ENCODE measurements at places on chromosomes 12 and 14. TPM values are rescaled to one million over a fixed set of nuclear protein-coding genes. Genes with fewer than 3 reads are reported as not detected.

DNA sequence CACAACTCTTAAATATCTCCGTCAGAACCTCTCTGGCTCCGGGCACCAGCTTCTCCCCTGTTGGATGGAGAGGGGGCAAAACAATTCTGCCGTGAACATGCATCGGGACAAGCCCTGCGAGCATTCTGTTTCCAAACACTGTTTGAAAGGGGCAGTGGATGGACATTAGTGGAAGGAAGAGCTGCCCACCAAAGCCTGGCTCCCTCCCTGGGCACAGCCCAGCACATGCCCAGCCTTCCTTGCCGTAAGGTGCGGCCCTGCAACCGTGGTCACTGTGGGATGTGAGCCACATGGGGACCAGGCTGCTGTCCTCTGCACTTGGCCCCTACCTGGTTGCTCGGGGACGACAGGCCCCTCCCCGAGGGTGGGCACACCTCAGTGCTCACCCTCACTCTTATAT is 54.0 kb downstream of the TRAFD1 start:
- DNase-seq: no peak

DNA sequence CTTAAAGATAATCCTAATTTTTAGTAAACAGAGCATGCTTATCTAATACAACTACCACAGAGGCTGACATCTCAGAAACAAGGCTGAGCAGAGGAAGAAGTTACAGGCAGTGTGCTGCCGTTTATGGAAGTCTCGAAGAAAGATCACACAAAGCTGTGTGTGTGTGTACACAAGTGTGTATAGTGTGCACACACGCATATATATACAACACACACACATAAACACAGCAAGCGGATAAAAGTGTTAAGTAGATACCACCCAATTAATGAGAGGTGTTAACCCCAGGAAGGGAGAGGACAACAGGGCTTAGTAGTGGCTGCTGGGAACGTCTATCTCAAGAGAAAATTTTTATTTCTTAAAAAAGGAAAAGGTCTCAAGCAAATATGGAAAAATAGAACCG is 15.3 kb downstream of the CCDC88C start:
- no peak for DNase-seq

- no peak for DNase-seq
Measured at GRCh38 chr14:80776657-80777056, 164.9 kb downstream of the CEP128 start.

DNA sequence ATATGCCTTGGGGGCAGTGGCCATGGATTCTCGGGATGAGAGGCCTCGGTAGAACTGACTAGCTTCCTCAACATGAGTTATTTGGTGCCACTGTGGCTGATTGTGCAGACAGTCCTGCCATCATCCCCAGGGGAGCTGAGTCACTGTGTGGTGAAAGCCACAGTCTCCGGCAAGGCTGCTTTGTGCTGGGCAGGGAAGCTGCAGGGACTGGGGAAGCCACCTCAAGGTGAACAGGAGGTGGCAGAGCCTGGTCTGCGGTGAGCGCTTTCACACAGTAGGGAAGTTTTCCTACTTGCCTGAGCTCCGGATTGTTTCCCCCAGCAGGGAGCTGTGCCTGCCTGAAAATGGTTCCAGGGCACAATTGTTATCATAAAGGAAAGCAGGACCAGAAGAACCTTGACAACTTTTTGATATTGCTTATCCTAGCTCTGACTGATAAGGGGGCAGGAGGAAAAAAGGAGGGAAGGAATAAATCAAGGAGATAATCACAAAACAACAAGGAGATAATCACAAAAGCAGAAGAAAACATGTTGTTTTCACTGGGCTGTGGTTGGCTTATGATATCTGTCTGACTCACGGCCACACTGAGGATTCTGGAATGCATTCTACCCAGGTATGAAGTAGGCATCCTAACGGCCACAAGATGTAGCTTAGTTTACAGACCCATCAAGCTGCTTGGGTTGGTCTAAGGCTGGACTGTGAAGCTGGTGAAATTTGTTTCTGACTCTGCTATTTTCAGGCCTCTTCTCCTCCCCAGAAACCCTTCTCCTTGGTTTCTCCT is 32.2 kb upstream of the GNG2 start:
- DNase-seq: no peak

DNA sequence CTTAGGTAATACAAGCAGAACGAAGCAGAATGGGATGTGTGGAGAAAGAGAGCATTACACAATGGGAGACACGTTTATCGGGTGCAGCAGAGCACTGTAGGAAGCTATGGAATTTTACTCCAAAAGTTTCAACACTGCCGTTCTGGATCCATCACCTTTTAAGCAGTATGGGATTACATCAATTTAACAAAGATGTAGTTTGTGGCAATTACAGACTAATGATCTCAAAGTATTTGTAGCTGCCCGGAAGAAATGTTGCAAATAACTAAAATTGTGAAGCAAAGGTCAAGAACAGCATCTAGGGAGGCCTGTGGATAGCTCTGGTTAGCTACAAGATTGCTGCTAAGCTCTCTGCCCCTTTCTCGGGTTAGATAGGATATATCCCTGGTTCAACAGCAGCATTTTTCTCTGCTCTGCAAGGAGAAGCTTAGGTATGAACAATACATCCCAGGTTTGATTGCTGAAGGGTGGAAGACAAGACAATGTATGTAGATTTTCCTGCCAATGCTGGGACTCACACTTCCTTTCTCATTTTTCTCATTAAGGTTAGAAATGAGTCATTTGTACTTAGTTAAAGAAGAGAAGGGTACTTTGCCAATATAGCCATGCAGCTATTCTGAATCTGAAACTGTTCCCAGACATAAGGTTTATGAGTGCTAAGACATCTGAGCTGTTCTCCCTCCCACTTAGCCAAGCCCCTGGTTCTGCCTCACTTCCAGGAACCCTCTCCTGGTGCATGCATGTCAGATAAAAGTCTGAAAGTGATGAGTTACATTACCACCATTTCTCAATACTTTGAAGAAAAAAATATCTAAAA is 75.0 kb upstream of the HIF1A start:
- DNase-seq: peak; percentile 98

DNA sequence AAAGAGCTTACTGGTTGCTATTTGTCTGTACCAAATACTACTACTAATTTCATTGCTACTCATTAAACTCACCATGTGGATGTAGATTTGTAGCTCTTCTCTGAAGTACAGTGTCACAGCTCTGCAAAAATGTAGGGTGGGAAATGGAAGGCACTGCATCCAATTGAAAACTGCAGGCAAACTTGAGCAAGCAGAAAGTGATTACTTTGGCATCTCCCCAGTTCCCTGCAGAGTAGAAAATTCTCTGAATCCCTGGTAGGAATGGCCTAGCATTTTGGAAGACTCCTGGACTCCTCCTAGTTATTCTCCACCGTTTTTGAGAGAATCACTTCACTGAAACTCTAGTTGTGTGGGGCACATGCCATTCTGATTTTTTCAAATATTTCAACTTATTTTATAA is 239.1 kb downstream of the DIO2 start:
- no peak for DNase-seq

DNA sequence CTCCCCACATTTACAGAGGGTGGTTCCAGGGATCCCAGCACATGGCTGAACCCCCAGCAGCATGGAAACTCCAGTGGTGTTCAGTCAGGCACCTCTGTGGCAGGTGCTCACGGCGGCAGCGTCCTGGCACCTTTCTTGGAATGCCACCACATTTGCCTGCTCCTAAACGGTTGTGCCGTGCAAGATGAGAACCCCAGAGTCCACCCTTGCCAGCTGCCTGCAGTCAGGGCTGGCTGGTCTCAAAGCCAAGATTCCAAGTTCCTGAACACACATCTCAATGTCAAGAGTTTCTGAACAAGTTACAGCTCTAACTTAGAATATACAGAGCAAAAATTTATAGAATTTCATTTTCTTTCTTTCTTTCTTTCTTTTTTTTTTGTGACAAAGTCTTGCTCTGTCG is 38.7 kb downstream of the DDX51 start:
- no peak for DNase-seq

DNA sequence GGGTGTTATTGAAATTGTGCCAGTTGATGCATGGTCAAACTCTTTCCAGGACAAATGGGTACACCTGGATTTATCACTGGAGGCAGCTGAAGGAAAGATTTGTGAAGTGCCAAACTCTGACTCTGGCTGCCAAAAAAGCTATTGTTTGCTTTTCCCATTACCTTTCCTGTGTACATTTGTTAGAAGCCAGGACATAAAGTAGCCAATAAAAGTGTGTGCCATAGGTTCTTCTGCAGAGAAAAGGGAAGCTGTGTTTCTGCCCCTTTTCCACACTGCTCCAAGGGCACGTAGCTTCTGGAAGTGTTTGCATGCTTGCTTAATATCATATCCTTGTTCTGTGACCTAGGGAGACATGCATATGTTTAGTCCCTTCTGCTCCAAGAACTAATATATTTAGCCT is 1114.4 kb downstream of the SLC16A7 start:
- DNase-seq: no peak

- no peak for DNase-seq
Measured at GRCh38 chr14:26463136-26463535, 134.7 kb downstream of the NOVA1 start.

DNA sequence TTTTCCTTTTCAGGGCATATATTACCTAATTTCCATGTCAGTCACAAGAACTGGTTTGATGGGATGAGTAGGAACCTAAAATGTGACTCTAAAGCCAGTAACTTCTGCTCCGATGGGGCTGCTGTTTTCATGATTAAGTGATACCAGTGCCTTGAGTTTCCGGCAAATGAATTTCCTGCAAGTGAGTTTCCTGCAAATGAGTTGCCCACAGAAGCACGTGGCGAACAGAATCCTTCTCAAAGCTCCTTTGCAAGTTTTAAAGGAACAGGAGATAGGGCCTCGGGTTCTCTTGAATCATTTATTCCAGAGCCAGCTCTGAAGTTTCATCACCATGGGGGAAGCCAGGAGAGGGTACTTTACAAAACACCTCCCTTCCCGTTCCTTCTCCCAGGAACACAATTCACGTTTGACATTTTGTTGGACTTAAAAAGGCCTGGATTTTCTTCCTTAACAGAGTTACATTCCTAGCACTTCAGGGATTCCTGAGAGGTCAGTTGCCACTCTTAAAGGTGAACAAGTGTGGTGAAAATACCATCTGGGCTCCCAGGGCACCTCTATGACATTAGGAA is 2.2 kb upstream of the PPTC7 start:
- DNase-seq: peak; percentile 26

GRCh38 chr12:17028348-17028747 is 422.4 kb upstream of the LMO3 start:
- DNase-seq: no peak

GRCh38 chr14:89648510-89648909 is 231.5 kb upstream of the FOXN3 start:
- peak; percentile 46 for DNase-seq

DNA sequence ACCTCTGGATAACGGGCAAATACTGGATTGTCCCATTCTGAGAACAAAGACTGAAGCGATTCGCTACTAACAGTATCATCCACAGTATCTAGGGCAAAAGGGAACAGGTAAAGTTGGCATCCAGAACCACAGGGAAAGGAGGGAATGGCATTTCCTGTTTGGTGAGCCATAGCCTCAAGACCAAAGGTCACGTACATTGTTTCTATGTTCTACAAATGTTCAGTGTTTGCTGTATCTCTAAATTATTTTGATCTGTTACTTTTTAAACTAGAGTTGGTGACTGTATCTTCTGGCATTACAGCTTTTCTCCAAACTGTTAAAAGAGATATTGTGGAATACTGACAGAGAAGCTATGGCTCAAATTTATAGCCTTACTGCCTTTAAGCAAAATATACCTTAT is 9.7 kb downstream of the MLH3 start:
- DNase-seq: no peak

DNA sequence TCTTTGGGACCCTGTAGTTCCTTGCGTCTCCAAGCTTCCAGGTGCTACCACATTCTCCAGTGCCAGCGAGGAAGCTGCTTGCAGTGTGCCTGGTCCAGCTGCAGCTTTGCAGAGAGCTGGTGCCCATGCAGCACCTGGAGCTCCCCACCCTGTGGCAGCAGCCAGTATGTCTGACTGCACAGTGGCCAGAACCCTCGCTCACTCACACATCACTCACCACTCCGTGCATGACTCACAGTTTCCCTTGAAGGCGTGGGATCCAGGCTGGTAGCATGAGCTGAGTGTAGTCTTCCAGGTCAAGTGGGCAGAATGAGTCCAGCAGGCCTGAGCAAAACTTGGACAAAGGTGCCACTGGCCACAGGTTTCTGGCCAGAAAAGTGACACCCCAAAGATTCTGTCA is 33.6 kb downstream of the SDR9C7 start:
- DNase-seq: no peak

DNA sequence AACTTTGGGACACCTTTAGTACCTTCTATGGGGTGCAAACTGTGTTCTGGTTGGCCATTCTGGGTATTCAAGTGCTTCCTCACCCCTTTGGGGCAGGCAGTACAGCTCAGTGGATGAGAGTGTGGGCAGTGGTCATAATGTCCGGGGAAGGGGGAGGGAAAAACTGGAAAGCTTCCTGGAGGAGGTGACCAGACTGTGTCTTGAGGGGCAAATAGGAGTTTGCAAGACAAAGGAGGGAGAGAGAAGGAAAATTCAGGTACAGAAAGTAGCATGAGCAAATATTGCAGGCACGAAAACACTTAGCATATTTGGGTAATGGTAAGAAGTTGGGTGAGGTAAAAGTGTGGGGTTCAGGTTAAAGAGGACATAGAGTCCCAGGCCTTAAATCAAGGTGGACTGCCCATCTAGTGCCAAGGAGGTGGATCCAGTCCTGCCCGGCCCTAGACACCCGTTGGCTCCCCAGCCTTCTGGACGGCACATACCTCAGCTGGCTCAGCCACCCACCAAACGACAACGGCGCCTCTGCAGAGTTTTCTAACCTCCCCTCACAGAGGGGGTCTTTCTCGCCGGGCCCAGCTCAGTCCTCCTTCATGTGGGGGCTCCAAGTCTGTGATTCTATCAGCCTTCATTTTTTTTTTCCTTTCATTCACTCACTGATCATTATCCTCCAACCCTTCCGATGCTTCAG is 86.4 kb downstream of the DICER1 start:
- DNase-seq: no peak

GRCh38 chr14:38481952-38482678 is 226.2 kb upstream of the CLEC14A start:
- DNase-seq: peak; percentile 54

DNA sequence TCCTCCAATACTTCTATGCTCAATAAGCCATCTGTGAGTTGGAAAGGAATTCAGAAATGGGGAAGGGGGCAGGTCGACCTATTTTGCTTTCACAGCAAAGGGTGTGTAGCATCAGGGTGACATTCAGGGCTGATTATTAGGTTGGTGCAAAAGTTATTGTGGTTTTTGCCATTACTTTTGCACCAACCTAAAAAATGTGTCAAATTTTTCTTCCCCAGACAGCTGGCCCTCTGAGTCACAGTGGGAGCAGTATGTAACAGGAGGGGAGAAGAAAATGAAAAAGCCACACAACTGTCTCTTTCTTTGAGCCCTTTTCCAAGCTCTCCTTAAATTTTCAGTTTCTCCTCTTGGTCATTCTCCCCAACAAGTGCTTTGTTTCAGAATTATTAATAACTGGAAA is 47.1 kb upstream of the GZMB start:
- no peak for DNase-seq

The KLRC1 gene
- not detected for total RNA-seq

The LRFN5 gene
- total RNA-seq: 0.97 TPM

The GABARAPL1 gene
- 61.2 TPM for total RNA-seq

The RASSF8 gene
- 60.6 TPM for total RNA-seq

The CEP170B gene
- total RNA-seq: 19.4 TPM

The EFCAB11 gene
- total RNA-seq: 5.2 TPM

The OR6C75 gene
- total RNA-seq: not detected

The CCDC197 gene
- not detected for total RNA-seq

The SDR9C7 gene
- total RNA-seq: not detected
